Progenitor cell of endocrine pancreas (in vitro differentiated cells): ENCODE measurements at places on chromosomes 3 and 15. TPM values are rescaled to one million over a fixed set of nuclear protein-coding genes. Genes with fewer than 3 reads are reported as not detected.

DNA sequence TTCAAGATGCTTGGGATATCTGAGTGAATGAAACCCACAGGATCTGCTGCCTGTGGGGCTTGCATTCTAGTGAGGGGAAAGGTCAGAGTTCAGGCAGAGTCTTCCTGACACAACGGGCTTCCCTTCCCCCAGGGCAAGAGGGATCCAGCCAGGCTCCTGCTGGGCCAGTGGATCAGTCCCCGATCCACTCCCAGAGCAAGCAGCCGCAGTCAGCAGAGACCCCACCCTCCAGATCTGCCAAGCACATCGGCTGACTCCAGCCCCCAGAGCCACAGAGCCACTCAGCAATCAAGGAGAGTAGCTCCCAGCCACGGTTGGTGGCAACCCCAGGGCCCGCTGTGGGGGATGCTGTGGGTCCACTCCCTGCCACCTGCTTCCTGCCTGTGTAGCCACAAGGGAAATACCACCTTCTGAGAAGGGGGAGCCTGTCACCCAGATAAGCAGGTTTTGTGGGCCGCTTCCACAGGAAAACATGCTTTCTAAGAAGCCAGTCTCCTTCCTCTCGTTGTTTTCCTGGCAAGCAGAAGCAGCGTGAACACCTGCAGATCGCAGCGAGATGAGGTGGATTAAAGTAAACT lies 44.9 kb downstream of the CPN2 start:
- no peak for DNase-seq

The PDE8A gene
- total RNA-seq, result 24.5 and 28.8 TPM in 2 replicates

The MYRIP gene
- 0.29 and 0.57 TPM in 2 replicates for total RNA-seq

DNA sequence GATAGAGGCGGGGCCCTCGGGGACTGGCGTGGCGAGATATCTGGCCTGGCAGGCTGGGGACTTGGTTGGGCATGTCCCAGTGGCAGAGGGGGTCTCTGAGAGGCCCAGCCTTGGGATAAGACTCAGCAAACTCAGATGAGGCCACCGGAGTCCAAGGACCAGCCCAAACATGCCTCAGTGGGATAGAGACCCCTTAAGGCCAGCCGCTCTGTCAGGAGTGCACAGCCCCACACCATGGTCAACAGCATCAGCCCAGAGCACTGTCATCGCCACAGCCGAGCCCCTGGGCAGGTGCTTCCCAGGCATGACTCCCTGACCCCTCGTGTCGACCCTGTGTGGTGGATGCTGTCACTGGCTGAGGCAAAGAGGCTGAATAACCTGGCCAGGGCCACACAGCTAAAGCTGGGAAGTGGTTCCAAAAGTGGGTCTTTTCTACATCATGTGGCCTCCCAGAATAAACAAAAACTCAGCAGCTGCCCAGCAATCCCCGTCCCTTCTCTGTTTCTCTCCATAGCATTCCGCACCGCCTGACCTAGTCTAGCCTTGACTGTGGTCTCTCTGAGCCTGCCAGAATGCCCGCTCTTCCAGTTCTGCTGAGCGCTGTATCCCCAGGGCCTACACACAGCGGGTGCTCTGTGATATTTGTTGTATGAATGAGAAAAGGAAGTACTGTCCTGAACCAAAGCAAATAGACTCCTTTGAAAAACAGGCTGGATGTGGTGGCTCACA lies 15.1 kb downstream of the CTSH start:
- DNase-seq, result no peak

The GPX1 gene
- total RNA-seq, result 130 TPM in 2 replicates
